Spleen (tissue), 13 donors: ENCODE measurements at places on chromosomes 7 and 10. TPM values are rescaled to one million over a fixed set of nuclear protein-coding genes. Genes with fewer than 3 reads are reported as not detected.

DNA sequence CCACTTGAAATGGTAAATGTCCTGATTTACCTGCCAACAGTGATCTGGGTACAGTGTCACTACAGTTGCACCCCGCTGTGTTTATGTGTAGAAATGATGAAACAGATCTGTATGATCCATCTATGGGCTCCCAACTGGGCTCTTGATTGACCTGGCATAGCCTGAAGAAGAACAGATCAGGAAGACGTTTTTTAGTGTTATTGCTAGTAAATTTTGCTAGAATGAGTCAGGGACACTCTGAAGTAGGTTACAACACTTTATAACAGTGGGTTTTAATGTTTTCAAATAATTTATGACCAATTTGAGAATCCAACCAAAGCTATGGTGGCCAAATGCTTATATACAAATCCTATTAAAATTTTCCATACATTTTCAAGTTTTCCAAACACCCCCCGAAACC is 110.3 kb downstream of the DKK1 start:
- no peaks in the 10 kb centered on the region for H3K4me1 ChIP-seq
- H3K4me3 ChIP-seq = no peak overlapping the region
- no peak for DNase-seq
- no peak overlapping the region for H3K27ac ChIP-seq
- no peaks in the 10 kb centered on the region for H3K36me3 ChIP-seq

DNA sequence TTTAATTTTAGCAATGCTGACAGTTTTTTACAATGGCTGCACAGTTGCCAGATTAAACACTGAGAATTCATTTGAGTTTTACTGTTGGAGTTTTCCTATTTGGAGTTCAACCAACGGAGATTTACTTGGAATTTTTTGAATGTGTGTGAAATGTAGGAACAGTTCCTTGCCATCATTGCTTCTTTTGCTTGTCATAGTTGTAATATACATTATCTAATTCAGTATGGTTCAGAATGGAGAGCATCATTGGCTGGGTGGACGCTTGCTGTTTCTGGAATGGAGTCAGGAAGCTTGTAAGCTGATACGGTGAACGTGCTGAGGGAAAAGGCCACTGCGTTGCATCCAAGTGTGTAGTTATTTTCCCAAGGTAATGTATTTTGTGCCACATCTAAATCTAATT is 404.3 kb upstream of the KLF6 start:
- no peak for DNase-seq
- no peaks in the 10 kb centered on the region for H3K27me3 ChIP-seq
- no peaks in the 10 kb centered on the region for H3K36me3 ChIP-seq
- no peaks in the 10 kb centered on the region for H3K4me1 ChIP-seq
- H3K4me3 ChIP-seq = no peak overlapping the region
- H3K27ac ChIP-seq = no peak overlapping the region

DNA sequence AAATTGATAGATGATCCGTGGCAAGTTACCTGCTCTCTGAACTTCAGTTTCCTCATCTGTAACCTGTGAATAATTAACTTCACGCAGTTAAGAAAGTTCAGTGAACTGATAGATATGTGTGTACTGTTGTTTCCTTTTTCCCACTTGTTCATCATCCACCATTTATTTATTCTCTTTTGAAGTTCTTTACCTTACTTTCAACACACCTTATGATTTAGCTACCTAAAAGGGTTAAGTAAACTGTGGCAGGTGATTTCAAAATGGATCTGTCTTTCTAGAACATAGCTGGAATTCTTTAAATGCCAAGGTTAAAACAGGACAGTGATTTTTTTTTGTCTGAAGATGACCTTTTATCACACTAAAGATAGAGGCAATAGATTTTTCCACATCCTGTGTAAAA is 27.4 kb upstream of the MALRD1 start:
- DNase-seq = no peak
- no peak overlapping the region for H3K27ac ChIP-seq
- no peak overlapping the region for H3K4me3 ChIP-seq
- H3K4me1 ChIP-seq = no peaks in the 10 kb centered on the region

DNA sequence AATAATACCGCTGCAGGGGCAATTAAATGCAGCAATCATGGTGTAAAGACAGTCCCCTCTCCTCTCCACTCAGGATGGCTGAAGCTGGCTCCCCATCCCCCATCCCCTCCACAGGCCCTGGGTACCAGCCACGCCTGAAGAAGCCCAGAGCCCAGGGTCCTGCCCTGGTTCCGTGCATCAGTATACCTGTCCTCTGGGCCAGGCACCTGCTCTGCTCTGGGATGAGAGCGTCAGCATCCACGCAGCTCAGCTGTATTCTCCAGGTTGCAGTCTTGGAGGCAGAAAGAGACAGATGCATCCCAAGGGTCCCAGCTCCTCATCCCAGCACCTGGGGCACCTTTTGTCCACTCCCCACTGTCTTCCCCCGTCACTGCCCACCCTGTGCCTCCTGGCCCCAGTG is 233.8 kb downstream of the TCERG1L start:
- no peaks in the 10 kb centered on the region for H3K36me3 ChIP-seq
- no peak for DNase-seq
- no peaks in the 10 kb centered on the region for H3K27me3 ChIP-seq

DNA sequence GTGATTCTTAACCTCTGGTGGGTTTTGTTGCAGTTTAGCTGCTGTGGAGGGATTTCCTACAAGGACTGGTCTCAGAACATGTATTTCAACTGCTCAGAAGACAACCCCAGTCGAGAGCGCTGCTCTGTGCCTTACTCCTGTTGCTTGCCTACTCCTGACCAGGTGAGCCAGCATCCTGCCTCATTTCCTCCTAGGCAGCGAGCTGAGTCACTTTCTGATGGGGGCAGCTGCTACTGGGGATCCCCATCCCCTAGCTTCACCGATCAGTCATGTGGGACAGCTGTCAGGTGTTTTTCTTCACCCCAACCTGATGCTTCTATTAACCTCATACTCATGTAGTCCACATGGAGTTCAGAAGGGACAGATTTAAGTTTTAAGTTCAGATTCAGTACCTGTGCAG is 21.7 kb upstream of the SMO start:
- H3K27me3 ChIP-seq = no peaks in the 10 kb centered on the region
- H3K4me1 ChIP-seq = peaks cover 20% of the 10 kb centered on the region
- no peak for DNase-seq
- no peak overlapping the region for H3K4me3 ChIP-seq
- peaks cover 5% of the 10 kb centered on the region for H3K36me3 ChIP-seq

- H3K27ac ChIP-seq = no peak overlapping the region
- no peaks in the 10 kb centered on the region for H3K36me3 ChIP-seq
- no peaks in the 10 kb centered on the region for H3K4me1 ChIP-seq
- DNase-seq = no peak
- no peak overlapping the region for H3K4me3 ChIP-seq
Measured at GRCh38 chr7:123755338-123755737, 6.5 kb upstream of the WASL start.

DNA sequence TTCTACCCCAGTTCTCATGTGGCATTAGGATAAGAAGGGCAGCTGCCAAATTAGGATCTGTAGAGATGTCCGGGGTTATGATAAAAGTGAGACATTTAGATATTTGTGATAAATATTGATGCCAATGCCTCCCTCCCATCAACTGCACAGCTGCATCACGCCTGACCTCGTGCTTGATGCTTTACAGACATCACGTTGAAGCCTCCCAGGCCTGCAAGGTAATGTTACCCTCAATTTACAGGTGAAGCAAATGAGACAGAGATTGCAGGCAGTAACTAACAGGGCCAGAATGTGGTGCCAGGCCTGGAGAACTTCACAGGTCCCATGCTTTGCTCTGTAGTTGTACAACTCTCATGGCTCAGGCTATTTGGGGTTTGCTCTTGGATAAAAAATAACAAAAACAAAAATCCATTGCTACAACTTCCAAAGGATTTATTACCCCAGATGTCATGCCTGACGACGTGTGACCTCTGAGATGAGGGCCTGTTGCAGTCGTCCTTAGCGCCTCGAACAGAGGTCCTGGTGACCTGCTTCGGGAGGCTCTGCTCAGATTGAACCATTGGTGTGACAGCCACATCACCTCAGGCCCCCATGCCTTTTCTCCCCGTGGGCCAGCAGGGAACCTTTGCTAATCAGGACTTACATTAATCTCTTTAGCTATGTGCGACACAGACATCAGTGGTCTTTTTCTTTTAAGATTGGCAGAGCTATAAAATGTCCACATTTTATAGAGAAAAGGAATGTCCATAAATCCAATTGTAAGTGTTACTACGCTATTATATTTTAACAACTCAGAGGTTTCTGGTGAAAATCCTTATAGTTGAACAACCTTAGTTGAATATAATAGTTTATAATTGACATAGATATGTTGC is 169.3 kb downstream of the ADAM12 start:
- H3K27ac ChIP-seq = no peak overlapping the region
- no peaks in the 10 kb centered on the region for H3K27me3 ChIP-seq
- DNase-seq = no peak
- H3K36me3 ChIP-seq = no peaks in the 10 kb centered on the region

DNA sequence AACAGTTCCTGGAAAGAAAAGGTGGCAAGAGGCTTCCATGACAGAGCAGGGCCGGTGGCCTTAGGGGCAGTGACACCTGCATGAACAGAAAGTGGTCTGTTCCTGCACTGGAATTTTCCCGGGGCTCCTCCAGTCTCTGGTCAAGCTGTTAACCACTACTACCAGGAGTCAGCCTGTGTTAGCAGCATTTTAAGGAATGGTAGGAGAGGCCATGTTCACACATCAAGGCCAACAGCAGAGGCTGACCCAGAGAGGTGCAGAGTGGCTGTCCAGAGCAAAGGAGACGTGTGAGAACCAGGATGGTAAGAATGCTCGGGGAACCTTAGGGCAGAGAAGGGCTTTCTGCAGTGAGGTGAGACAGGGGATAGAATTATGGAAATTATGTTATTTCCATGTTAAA is 8.5 kb downstream of the H2BK1 start:
- no peaks in the 10 kb centered on the region for H3K36me3 ChIP-seq
- H3K4me1 ChIP-seq = peaks cover 5% of the 10 kb centered on the region
- no peak overlapping the region for H3K27ac ChIP-seq
- H3K27me3 ChIP-seq = no peaks in the 10 kb centered on the region
- H3K4me3 ChIP-seq = no peak overlapping the region

GRCh38 chr7:140646931-140647647 is 6.5 kb upstream of the DENND2A start:
- no peak overlapping the region for H3K27ac ChIP-seq
- no peak overlapping the region for H3K4me3 ChIP-seq
- peak; percentile 81 for DNase-seq
- H3K27me3 ChIP-seq = no peaks in the 10 kb centered on the region

DNA sequence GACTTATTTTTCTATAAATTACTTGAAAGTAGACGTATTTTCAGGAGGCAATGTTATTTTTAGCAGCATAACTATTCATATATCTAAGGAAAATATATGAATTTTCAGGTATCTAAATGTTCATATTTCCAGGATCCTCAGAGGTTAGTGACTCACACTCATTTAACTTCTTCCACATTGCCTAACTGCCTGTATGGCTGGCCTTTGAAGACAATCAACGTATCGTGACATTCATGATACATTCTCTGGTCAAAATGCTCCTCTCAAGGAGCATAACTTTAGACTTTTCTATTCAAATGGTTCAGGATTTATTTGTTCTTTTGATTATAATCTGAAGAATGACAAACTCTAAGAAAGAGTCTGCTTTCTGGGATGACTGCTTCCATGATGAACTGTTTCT is 89.3 kb downstream of the SEMA3C start:
- no peak for DNase-seq
- H3K36me3 ChIP-seq = no peaks in the 10 kb centered on the region
- H3K4me1 ChIP-seq = peaks cover 17% of the 10 kb centered on the region
- no peaks in the 10 kb centered on the region for H3K27me3 ChIP-seq
- no peak overlapping the region for H3K27ac ChIP-seq
- H3K4me3 ChIP-seq = no peak overlapping the region

GRCh38 chr10:68218786-68219185 is 13.1 kb downstream of the ATOH7 start:
- H3K27ac ChIP-seq = no peak overlapping the region
- H3K27me3 ChIP-seq = no peaks in the 10 kb centered on the region
- H3K4me1 ChIP-seq = no peaks in the 10 kb centered on the region
- no peak overlapping the region for H3K4me3 ChIP-seq
- H3K36me3 ChIP-seq = no peaks in the 10 kb centered on the region
- DNase-seq = no peak

GRCh38 chr7:13036256-13036780 is 348.9 kb downstream of the ARL4A start:
- no peaks in the 10 kb centered on the region for H3K27me3 ChIP-seq
- H3K27ac ChIP-seq = no peak overlapping the region
- no peak for DNase-seq
- no peaks in the 10 kb centered on the region for H3K4me1 ChIP-seq

AKR1B15 gene
- polyA plus RNA-seq = not detected

GNAT3 gene
- polyA plus RNA-seq = not detected

NEUROD6 gene
- polyA plus RNA-seq = not detected
